ENCODE measurements at places on chromosomes 2 and 18.

GRCh38 chr2:10246831-10247230 is 55.9 kb upstream of the HPCAL1 start:
- DNase-seq, result no peak

DNA sequence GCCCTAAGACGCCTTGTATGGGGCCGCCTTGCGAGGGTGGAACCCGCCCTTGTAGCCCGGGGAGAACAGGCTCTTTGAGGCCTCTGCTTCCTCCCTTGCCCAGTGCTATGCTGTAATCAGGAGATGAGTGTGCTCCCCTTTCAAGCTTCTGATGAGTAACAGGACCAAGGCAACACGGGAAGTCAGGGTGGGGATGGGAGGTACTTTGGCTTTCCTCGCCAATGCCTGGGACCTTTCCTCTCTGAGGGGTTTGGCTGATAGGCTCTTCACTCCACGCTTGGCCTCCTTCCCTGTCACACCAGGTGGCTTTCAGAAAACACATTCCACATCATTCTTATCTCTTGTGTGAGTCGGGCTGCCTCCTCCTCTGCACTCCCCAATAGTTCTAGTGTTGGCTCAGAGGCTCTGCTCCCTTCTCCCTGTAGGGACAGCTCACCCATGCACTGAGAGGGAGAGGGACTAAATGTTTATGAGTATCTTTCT is 223.7 kb upstream of the TRIB2 start:
- no peak for DNase-seq

DNA sequence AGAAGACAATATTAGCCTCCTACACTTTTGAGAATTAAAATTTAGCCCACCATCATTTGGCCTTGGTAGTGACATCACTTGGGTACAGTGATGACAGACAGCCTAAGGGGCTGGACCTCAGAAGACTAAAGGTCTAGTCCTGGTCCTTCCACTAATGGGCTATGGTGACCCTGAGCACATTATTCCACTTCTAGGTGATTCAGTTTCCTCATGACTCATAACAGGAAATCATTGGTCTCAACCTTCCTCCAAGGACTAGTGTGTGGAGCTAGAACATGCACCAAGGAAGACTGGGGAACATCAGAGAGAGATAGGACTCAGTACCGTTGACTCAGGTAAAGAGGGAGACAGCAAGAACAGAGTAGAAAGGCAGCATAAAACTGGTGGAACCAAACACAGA is 64.0 kb downstream of the TFCP2L1 start:
- no peak for DNase-seq

GRCh38 chr2:46339676-46340459 is 42.7 kb downstream of the EPAS1 start:
- no peak for DNase-seq

DNA sequence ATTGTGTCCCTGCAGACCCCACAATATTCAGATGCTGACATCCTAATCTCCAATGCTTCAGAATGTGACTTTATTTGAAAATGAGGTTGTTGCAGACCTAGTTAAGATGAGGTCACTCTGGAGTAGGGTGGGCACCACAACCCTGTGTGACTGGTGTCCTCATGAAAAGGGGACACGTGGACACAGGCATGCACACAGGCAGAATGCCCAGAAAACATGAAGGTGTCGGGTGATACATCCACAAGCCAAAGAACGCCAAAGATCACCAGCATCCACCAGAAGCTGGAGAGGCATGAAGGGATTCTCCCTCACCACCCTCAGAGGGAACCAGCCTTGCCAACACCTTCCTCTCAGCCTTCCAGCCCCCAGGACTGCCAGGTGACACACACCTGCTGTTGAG is 69.3 kb downstream of the AFF3 start:
- no peak for DNase-seq

DNA sequence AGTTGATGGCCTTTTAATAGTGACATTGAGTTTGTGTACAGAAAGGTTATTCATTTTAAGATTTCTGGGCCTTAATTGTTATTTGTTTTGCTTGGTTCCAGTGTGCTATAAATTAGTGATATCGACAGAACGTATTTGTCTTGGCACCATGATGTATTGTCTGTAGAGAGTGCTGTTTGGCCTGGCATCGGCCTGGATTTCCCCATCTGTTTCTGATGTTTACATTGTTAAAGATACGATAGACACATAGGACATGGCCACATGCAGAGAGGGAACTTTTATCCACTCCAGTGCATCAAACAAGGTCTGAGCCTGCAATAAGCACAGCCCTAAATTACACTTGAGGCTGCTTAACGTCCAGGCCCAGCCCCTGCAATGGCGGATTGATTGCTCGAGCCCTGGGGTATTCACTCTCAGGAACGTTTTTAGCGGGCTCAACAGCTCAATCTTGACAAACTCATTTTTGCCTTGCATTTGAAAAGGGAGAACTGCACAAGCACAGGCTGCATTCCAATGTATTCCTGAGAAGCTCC is 144.7 kb downstream of the SLC4A3 start:
- no peak for DNase-seq

- no peak for DNase-seq
These were observed 4.5 kb downstream of the FAM117B start for GRCh38 chr2:202639231-202639630.

- DNase-seq, result no peak
These were observed 38.8 kb upstream of the OTOS start for GRCh38 chr2:240179186-240179815.

DNA sequence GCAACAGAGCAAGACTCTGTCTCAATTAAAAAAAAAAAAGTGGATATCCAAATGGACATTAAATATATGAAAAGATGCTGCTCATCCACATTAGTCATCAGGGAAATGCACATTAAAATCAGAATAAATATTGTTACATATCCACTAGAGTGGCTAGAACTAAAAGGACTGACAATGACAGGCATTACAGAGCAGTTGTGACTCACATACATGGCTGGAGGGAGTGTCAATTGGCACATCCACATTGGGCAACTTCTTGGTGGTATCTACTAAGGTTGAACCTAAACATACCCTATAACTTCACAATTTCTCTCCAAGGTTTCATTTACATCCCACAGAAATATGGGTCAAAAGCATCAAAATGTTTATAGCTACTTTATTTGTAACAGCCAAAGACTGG is 14.0 kb upstream of the DNER start:
- no peak for DNase-seq

GRCh38 chr18:62386601-62387000 is 61.5 kb downstream of the TNFRSF11A start:
- no peak for DNase-seq

DNA sequence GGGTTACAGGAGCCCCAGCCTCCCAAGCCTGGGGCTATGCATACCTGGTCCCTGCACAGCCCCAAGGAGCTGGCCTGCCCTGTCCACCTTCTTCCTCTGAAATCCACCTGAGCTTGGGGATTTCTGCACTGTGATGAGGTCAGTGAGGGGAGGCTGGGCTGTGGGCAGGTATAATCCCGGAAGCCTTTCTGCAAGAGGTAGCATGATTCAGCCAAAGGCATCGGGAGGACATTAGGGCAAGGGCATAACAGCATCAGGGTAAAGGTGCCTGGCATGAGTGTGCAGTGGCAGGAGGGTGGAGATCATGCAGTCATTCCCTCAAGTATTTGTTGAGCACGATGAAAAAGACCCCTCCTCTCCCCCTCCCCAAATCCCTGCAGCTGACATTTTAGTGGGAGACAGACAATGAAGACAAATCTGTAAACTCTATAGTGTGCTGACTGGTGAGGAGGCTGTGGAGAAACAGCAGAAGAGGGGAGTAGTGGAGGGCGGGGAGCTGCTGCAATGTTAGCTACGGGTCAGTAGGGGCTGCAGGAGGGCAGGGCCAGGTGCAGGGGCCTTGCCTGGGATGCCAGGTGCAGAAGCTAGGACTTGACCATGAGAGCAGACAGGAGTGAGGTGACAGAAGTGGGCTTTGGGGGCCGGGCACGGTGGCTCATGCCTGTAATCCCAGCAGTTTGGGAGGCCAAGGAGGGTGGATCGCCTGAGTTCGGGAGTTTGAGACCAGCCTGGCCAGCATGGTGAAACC is 18.7 kb downstream of the ZFP36L2 start:
- DNase-seq, result no peak

DNA sequence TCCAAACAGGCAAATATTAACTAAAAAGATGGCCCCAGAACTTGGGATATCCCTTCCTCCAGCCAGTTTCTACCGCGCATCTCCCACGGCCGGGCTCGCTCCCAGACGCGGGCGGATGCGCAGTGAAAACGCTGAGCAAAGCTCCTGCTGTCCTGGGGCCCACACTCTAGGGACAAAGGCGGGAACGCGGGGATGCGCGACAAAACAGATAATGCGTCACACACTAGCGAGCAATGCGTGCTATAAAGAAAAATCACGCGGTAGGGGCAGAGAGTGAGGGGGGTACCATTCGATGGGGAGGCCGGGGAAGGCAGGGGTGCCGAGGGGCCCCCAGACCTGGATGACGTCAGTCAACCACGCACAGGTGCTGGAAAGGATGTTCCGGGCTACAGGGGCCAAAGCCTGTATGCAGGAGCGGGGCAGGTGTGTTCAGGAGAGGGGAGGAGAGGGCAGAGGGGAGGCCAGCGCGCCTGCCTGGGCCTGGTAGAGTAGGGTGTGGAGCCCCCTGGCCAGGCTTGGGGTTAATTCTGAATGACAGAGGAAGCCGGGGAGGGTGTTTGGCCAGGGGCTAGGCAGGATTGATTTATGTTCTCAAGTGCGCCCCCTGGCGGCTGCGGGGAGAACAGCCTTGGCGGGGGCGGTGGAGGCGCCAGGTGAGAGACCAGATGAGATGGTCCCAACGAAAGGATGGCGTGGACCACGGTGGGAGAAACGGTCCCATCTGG is 14.9 kb upstream of the ITM2C start:
- no peak for DNase-seq

DNA sequence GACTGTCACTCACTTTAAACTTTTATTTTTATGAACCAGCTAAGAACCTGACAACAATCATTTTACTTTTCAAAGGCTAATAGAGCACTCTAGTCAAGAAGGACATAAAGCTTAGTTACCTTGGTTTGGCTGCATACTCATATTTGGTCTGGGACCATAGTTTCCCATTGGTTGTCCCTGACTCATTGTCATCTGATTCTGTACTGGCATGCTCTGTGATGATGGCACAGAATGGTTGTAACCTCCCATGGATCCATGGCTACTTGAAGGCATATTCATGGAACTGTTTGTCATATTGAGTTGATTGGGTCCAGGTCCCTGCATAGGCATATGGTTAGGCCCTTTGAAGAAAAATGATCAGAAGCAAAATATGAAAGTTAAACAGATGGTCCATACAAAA is 37.9 kb downstream of the SS18 start:
- no peak for DNase-seq

- DNase-seq, result no peak
These were observed 107.9 kb upstream of the CDH20 start for GRCh38 chr18:61225336-61225735.

DNA sequence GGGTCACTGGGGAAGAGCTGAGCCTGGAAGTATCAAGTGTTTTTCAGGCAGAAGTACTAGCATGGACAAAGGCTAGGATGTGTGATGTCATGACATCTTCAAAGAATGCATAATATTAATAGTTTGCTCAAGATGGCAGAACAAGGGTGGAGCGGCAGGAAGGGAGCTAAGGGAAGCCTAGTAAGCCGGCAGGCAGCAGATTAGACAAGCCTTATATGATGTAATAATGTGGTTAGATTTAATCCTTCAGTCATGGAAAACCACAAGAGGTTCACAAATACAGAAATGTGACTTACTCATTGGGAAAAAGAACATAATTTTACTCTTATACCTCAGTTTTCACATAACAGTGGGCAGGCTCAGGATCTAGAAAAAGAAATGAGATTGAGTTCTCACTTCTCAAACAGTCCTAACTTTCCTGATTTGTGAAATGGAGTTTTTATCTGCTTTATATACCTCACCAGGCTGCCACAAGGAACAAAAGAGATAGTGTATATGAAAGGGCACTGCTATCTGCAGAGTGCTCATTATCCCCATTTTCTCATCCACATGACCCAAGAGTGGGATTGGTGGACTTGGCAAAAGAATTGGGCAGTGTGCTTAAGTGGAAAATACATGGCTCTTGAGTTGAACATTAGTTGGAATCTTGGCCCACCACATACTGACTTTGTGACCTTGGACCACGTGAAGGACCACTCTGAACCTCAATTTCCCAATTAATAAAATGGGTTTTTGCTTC is 89.1 kb upstream of the LHCGR start:
- DNase-seq, result no peak

- no peak for DNase-seq
These were observed 769.6 kb upstream of the CRIM1 start for GRCh38 chr2:35585972-35586371.

GRCh38 chr2:31812051-31812798 is 198.6 kb downstream of the MEMO1 start:
- DNase-seq, result no peak

DNA sequence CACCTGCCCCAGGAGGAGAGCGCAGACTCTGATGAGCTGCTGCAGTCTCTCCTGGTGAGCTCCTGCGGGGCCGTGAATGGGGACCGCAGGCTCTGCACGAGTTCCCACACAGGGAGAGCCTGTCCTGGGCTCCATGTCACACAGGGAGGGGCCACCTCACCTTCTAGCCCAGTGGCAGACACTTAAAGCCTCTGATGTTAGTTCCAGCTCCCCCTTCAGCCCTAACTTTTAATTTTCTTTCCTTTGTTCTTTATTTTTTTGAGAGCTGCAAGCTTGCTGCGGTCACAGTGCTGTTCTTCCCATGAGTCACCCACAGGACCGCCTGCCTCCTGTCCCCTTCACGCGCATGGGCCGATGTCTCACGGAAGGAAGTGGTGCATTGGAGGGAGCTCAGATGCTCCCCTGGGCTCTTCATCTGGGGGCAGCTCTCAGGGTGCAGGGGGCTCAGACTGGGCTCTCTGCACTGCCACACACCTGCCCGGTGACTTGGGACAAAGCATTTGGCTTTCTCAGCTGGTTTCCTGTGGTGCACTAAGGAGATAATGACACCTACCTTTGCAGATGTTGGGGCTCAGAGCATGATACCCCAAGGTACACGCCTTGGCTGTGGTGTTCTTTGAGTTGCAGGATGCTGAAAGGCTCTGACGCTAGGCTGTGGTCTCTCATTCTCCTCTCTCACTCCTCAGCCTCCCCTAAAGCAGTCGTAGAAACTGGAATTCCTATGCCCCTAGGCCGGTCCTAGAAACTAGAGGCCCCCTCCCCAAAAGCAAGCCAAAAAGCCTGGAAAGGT is 37.2 kb upstream of the PXDN start:
- DNase-seq, result no peak

DNA sequence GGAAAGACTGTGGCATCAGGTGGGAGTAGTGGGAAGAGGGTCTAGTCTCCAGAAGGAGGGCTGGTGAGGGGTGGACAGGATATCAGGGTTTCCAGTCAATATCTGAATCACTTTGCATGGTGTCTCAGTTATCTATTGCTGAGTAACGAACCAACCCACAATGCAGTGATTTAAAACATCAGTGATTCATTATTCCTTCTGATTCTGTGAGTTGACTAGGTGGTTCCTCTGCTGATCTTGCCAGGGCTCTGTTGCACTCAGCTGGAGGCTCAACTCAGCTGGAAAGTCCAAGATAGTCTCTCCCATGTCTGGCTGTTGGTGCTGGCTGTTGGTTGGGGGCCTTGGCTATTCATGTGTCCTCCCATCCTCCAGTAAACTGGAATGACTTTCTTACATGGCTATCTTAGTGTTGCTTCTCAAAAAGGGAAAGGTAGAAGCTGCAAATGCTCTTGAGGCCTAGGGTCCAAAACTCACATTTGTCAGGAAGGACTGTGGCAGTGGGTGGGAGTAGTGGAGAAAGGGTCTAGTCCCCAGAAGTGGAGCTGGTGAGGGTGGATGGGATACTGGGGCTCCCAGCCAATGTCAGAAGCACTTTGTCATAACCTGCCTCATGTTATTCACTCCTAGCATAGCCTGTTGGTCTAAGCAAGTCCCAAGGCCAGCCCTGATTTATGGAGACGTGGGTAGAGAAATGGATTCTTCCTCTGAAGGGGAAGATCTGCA is 13.9 kb downstream of the IL1F10 start:
- no peak for DNase-seq

All from sigmoid colon (tissue), 7 donors.